NCI-H1092 (cell line): ENCODE measurements at places on chromosomes 5 and 9.

- no peak for DNase-seq
Measured at GRCh38 chr9:116683535-116683934, 3.6 kb upstream of the TRIM32 start.

- DNase-seq, result no peak
Measured at GRCh38 chr5:169350759-169351240, 49.9 kb upstream of the SLIT3 start.

DNA sequence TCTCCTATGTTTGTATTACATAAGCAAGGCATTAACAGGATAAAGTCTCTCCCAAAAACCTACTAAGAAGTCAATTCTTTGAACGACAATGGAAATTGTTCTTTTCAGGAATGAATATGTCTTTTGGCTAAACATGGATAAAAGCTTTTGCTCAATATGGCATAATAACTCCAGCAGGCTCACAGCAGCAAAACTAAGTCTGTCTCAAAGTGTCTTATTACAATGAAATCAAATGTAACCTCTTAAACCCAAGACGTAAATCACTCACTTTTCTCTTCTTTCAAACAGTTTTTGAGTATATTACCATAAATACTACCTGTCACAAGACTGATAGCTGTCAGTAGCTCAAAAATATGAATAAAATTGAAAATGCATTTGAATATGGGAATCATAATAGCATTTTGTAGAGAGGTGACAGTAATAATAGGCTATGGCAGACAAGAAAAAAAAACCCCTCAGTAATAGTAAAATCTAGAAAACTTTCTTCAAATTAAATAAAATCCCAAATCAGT, 41.7 kb upstream of the EFNA5 start:
- no peak for DNase-seq

DNA sequence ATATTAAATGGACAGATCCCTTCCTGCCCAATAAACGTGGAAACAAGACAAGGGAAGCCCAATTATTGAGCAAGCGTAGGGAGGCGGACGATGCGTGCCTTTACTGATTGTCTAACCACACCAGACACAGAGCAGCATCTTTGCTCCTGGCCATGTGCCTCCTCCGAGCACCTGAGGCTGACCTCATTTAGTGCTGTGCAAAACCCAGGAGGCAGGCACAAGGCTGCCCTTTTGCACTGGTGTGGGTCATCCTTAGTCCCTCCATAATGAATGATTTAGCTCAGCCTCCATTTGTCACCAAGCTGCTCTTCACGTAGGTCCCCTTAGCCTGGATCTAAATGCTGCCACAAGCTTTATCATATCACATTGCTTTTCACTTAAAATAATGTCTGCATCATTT, 24.1 kb upstream of the CDH6 start:
- DNase-seq, result no peak

- DNase-seq, result no peak
Measured at GRCh38 chr5:172617817-172618216, 23.2 kb upstream of the NEURL1B start.

DNA sequence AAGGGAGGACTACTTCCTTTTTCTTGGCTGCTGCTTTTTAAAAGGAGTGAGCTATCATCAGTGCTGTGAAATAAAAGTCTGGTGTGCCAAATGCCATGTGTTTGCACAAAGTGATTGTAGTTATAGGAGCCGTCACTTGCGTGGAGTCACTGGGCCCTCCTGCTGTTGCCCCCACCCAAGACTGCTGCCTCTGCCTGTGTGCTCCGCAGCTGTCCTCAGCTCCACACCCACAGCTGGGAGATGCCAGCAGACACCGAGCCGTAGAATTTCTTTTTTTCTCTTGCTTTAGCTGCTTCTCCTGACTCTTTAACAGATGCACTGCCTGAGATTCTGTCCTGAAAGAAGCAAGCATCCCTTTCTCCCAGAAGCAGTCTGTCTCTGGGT, 9.8 kb upstream of the GLE1 start:
- no peak for DNase-seq

- no peak for DNase-seq
Measured at GRCh38 chr9:12681620-12682019, 11.6 kb upstream of the TYRP1 start.
